ENCODE measurements at places on chromosomes 16 and 17.
A peak's percentile ranks its signal among the peaks of the same experiment; 100 is the strongest.

DNA sequence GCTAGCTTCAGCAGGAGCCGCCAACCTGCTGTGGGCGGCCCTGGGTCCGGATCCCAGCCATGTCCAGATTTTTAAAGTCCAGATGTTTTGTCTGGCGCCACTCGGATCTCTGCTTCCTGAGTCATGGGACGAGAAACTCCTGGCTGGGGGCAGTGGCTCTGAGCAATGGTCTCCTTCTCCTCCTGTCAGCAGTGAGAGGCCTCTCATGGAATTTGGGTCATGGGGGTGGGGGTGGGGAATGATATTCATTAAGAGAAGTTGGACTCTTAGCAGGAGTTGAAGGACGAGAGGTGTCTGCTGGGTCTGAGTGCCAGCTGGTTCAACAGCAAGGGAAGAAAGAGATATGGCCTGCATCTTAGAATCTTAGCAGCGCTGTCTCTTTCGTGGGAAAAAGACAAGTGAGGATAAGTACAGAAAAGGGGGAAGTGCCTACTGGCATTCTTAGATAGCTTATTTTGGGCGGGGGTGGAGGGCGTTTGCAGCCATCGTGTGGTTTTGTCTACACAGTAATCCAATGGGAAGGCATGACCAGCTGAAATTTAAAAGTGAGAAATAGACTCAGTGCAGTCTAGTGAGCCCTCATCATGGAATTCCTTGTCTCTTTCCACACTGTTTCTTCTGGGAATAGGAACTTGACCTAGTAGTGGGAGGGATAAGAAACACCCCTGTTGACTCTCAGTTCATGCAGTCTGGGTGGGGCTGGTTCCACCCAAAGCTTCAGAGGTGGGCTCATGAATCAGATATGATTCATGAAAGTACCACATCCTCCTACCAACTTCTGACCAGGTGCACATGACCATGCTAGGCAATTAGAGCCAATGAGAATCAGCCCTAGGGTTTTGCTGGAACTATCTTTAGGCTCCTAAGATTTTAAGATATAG lies 80.5 kb downstream of the MYH13 start:
- peak; percentile 41 for DNase-seq

- DNase-seq, result no peak
Observed at GRCh38 chr16:12508054-12508453, 295.6 kb downstream of the CPPED1 start.

DNA sequence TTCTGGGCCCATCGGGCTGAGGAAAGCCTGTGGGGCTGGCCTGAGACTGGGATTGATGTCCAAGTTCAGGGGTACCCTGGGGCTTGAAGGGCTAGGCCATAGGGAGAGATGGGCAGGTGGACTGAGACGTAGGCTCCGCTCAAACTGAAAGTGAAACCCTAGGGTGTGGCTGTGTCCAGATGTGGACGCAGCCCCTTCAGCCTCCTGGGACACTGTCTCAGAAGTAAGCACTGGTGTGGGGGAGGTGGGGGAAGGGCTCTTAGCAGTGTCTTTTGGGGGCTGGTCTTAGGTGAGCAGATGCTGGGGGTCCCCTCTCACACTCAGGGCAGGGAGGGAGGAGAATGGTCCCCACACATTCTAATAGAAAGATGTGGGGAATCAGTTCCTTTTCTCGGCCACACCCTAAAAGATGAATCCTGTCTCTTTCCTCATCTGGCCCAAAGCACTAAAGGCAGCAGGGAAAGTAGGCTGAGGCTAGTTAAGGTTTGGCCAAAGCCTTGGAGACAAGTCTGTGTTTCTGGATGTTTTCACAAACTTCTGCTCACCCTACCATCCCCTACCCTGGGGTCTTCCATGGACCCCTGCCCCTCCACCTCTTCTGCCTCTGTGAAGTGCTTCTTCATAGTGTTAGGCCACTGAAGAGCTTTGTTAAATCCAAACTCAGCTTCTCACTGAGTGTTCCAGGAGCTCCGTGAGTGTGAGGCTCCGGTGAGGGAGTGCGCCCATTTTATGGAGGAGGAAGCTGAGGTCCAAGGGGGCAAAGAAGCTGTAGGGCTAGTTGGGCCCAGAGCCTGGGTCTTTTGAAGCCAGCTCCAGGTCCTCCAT lies 5.6 kb downstream of the FMNL1 start:
- no peak for DNase-seq

- DNase-seq, result peak; percentile 66
Observed at GRCh38 chr17:63841350-63842172, 924 bp downstream of the SMARCD2 start.

GRCh38 chr17:10608244-10608643 lies 48.9 kb downstream of the MYH3 start:
- DNase-seq, result no peak
